ENCODE measurements at places on chromosomes 3 and 15.

DNA sequence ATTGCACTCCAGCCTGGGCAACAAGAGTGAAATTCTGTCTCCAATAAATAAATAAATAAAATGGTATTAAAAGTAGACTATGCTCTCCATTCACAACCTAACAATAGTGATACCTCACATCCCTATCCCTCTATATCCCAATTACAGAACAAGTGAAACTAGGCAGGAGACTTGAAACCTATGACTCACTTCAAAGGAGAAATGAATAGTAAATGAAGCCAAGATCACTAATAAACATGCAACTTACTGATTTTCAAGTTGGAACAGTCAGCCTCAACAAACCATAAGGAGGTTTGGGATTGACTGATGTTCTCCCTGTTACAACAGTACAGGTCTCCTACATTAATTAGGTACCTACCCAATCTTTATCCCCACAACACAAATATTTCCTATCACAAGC lies 103.4 kb downstream of the GSK3B start:
- DNase-seq: no peak

DNA sequence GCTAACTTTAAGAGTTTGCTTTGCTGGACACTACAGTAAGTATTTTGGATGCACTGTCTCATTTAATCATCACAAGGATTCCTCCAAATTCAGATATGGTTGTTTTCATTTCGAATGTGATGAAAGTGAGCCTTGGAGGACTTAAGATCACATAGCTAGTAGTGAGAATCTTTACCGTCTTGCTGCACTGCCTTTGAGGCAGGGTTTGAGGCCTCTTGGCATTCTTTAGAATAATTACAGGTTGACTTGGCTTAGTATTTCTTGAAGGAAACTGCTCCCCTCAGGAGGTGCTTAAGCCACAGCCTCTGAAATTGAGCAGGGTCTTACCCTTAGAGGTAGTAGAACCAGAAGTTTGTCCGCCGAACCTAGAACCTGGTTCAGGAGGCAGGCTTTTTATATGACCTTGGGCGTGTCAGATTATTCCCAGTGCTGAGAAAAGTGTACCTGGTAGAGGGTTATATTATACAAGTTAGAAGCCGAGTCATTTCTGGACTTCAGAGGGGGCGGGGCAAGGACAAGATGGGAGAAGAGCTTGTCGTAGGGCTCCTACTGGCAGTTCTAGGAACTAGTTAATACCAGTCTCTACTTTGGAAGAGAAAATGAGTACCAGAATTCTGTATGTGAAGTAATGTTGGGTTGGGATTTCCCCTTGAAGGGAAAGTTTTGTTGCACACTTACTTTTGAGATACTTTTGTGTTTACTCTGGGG lies 1.1 kb downstream of the TFG start:
- DNase-seq: peak; percentile 18

DNA sequence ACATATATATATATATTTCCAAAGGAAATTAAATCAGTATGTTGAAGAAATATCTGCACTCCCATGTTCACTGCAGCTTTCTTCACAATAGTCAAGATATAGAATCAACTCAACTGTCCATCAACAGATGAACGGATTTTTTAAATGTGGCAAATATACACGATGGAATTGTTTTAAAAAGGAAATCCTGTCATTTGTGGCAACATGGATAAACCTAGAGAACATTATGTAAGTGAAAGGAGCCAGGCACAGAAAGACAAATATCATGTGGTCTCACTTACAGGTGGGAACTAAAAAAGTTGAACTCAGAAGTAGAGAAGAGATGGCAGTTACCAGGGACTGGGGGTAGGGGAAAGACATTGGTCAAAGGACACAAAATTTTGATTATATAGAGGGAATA lies 253.7 kb downstream of the ULK4 start:
- DNase-seq: no peak

DNA sequence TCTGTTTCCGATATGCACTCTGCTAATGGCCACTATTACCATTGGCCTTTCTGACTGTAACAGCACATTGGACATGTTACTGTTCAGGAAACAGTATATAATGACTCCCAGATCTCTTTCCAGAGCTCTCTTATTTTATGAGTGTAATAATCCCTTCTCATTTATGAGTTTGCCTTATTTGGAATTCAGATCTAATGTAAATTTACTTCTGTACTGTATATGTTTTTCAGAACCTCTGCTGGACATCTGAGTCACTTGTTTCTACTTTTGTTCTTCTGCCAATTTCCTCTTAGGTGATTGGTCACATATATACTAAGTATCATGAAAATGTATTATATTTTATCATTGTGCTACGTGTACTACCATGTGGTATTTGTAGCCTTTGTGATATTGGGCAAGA lies 30.5 kb downstream of the RSRC1 start:
- no peak for DNase-seq

DNA sequence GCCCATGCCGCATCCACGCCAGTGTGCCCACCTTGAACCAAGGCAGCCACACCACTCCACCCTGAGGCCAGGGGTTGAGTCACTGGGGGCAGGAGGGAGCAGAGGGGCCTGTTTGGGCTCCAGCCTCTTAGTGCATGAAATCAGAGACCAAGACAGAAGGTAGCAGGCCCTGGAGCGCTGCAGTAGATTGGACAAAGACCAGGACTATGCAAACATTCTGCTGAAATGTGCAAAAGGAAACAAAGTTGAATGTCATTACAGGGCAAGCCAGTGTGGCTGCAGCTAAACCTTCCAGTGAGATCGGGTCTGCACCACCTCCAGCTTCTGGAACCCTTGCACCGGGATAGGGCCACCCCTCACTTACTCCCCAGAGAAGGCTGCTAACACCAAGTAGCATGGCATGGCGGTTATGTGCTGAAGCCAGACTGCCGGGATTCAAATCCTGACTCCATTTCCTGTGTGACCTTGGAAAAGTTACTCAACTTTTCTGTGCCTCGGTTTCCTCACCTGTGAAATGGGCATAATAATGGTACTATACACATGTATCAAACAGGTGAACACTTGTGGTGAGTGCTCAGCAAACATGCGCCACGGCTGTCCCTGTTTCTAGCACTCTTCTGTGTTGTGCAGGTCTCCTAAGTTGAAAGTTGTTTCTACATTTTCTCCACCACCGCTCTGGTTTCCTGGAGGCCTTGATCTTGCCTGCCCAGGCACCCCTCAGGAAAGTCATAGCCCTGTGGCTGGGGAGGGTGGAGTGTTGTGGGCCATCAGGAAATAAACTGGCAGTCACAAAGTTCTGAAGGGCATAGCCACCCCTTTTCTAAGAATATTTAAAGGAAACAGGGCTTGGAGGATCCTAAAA lies 25.0 kb upstream of the GP9 start:
- no peak for DNase-seq

DNA sequence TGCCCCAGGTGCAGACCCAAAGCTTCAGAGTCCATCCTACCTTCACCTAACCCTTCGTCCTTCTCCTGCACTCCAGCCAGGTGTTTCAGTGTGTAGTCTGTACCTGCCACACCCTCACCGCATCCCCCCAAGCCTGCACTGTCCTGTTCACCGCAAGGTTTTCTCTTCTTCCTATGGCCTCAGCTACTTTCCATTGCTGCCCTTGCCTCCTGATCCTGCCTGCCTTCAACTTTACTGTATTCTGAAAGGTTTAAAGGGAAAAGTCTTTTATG lies 9.3 kb downstream of the GPR160 start:
- DNase-seq: no peak

DNA sequence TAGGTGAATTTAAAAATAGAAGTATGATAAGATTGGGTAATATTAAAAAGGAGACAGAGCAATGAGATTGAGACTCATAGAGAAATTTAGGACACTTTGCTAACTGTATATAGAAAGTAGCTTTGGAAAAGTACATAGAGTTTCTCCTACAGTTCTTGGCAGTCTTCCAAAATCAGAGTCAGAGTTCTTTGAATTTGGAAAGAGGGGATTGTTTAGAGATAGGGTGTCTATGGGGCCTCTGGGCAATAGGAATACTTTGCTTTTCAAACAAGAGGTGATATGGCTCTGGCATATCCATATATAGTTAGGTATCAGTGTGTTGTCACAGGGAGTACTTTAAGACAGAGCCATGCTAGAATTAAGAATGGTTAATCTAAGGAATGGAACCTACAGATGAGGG lies 477.1 kb upstream of the KCNMB2 start:
- DNase-seq: no peak

DNA sequence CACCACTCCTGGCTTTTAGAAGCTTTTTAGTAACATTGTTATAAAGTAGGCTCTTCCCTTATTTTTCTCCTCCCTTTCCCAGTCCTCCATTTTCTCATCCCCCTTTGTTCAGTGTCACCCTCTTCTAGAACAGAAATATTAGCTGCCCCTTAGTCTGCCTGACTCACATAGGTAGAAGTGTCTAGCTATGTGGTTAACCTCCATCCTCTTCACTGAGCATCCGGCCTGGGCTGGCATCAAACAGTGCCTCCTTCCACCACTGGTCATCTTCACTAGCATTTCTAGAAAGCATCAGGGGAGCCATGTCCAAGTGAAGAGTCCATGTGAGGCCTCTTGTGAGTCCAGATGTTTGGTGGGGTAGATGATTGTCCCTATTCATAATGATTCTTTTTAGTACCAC lies 70.0 kb upstream of the SKOR1 start:
- no peak for DNase-seq

DNA sequence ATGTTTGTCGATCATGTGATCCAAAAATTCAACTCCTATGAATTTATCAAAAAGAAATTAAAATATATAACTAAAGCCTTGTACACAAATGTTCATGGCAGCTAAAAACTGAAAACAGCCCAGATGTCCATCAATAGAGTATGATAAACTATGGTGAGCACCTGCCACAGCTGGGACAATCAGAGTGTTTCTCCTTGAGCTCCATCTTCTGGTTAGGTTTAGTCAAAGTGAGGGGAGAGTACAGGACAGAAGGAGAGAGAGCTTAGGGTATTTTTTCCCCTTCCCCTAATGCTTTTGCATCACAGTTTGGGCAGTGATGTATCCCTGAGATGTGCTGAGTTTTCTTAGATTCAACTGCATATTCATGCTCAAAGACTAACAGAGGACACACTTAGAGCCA lies 65.5 kb downstream of the FSIP1 start:
- DNase-seq: no peak
